ENCODE measurements at places on chromosomes 13 and 19.

- no peak for DNase-seq
Observed at GRCh38 chr13:85363504-85363903, 435.7 kb downstream of the SLITRK6 start.

- DNase-seq: no peak
Observed at GRCh38 chr13:98765996-98766519, 13.6 kb upstream of the SLC15A1 start.

DNA sequence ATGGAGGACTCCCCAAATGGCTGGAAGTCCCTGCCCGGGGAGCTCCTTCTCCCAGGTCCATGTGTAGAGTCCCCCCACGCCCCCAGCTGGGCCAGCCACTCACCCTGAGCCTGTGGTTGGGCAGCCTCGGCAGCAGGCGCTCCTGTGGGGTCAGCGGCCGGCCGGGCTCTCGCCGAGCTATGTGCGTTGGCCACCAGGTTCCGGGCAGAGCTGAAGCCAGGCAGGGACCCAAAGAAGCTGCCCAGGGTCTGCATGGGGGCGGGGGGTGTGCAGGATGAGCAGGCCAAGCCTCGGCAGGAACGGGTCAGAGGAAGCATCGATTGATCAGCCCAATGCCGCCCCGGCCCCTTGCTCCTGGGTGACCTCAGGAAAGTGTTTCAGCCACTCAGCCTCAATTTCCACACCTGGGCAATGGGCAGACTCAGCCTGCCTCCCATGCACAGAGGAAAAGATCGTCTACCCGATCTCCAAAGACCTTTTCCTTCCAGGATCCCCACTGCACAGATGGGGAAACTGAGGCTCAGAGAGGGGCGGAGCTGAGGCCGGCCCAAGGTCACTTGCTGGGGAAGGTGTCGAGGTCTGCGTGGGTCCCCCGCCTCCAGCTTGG, 732 bp downstream of the PLIN4 start:
- DNase-seq: no peak

GRCh38 chr19:16428372-16429036, 43.3 kb downstream of the EPS15L1 start:
- no peak for DNase-seq

Data from GM12865 (cell line).